ENCODE measurements at places on chromosomes 1 and 21.

GRCh38 chr21:33026443-33026858 is 716 bp downstream of the OLIG2 start:
- no peak for DNase-seq

- DNase-seq = no peak
Measured at GRCh38 chr1:239799617-239800016, 292.1 kb upstream of the FMN2 start.

DNA sequence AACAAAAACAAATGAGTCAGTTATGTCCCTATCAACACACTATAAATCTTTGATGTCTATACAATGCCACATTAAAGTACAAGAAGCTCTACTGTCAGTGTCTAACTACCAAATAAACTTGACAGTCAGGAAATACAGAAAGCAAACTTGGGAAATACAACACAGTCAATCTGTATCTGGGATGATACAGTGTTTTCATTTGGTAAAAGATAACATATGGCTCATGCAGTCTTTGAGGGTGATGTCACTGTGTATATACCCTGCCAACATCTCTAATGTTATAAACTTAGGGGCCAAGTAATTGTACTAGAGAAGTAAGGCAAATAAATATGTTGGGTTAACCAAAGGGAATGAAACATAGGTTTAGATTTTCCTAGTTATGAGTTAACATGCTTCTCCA is 552.5 kb upstream of the ADAMTS5 start:
- no peak for DNase-seq

GRCh38 chr21:15999741-16000140 is 270.0 kb downstream of the USP25 start:
- no peak for DNase-seq

GRCh38 chr1:35656863-35657232 is 15.5 kb upstream of the PSMB2 start:
- no peak for DNase-seq
